Brain pericyte (primary cell): ENCODE measurements at places on chromosomes 4 and X.

DNA sequence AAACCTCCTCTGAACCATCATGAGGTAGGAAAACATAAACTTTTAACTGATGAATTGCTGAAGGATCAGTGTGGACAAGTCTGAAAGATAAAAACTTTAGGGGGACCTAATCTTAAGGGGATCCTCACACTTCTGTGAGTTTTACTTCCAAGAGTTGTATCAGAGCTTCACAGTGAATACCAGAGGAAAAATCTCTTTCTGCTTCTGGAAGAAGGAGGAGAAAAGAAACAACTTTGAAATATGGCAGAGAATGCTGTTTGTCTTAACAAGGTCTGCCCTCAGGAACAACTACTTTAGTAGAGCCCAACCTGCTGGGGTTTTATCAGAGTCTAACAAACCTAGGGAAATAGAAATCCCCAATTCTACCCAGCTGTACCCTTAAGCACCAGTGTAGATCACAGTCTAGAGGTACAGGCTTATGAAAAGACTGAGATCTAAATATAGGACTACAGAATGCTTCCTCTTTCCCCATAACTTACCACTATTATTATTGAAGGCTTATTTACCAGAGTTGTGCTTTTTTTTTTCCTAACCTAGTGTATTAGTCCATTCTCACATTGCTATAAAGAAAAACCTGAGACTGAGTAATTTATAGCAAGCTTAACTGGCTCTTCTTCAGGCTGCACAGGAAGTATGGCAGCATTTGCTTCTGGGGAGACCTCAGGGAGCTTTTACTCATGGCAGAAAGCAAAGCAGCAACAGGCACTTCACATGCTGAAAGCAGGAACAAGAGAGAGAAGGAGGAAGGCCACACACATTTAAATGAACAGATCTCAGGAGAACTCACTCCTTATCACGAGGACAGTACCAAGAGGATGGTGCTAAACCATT, 167.9 kb downstream of the CAMK2D start:
- DNase-seq = no peak

DNA sequence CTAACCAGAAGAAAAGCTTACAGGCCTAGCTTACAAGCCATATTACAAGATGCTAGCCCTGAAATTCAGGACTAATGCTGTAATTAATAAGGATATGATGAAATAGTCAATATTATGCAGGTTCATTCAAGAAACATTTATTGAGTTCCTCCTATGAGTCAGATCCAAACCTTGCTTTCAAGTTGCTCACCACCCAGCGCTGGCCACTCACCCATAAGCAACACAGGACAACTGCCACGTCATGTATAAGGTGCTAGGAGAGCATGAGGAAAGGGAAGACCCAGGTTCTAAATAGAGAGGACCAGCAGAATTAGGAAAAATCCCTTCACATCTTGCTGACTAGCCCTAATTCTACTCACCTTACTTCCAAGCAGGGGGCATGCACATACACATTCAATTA, 23.3 kb downstream of the MAML3 start:
- no peak for DNase-seq

GRCh38 chr4:8203817-8204216, 4.7 kb downstream of the SH3TC1 start:
- no peak for DNase-seq

DNA sequence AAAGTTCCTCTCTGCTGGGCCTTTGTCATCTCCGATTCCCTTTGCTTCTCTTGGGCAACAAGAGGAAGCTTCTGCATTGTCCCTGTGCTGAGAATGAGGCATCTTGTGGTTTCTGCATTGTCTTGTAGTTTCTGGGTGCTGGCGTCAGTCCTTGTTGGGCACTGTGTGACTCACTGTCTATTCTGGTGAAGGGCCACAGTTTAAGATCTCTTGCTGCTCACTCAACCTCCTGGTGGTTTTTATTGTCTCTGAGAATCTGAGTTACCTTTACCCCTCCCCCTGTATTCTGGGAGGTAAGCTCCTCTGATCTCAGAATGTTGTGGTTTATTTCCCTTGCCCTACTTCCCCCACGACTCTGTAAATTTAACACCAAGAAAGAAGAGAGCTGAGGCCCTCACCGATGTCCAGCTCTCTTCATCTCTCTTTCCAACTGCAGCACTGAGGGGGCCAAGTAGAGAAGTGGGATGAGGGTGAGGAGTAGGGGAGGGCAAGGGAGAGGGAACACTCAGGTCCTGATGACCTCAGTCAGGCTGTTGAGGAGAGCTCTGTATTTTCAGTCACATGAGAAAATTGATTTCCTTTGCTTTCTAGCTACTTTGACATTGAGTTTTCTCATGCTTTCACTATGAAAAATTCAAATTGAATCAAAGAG, 441.6 kb upstream of the PITX2 start:
- DNase-seq = no peak

DNA sequence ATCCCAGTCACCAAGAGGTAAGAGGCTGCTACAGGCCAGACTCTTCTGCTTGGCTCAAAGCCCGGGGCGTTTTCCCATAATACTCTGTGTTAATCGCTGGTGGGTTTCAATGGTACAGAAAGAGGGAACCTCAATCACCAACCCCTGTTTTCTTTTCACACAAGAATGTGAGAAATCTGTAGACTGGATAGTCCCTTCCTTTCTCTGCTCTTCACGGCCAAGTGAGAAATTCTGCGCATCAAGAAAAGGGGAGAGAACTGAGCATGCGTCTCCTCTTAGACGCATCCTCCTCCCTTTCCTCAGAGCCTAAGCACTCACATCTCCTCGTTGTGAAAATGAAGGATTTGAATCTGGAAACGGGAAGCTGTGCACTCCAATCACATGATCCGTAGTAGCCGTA, 64.7 kb downstream of the CLNK start:
- no peak for DNase-seq

DNA sequence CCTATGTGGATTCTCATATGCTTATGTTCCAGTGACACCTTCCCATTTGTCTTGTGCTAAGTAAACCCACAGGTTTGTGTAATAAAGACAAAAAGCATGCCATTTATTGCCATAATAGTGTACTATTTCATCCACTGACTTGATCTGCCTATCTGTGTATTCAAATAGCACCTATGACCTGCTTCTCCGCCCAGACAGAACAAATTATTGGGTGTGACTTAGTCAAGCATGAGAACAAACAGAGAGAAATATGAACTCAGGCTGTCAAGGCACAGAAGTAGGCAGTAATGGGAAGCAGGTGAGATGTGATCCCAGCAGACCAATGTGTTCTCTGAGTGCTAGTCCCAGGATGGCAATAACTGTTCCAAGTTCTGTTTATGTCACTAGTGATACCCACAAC, 25.4 kb downstream of the ELOVL6 start:
- no peak for DNase-seq

DNA sequence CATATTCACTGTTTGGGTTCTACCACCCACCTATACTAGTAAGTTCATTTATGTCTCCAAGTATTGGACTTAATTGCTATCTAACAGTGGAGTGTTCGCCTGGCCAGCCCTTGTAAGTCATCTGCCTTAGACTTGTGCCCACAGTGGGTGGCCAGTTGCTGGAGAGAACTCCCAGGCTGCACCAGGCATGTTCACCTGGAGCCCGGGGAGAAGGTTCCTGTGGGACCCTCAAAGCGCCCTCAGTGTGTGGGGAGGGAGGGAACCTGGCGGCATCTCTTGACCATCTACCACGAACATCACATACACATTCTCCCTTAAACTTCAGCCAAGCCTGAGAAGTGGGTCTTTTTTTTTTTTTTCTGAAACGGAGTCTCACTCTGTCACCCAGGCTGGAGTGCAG, 138.1 kb downstream of the CPZ start:
- no peak for DNase-seq

DNA sequence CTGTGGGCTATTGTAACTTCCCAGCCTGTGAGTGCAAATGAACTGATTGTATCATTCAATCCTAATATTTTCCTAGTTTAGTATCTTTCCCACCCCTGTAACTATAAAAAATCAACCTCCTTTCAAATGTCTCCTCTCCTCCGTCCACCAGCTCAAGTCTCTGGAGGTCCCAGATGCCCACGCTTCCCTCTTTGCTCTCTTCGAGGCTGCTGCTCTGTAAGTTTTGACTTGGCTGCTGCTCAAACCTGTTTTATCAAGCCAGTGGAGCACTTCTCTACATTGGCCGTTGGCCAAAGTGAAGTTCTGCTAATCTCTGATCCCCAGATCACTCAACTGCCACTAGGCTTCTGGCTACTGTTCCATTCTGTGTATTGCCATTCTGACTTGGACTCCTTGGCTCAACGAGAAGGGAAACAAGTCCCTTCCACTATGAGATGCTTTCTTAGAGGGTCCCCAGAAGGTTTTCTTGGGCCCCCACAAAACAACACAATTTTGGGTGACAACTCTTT, 60.7 kb upstream of the RAPGEF2 start:
- DNase-seq = no peak

DNA sequence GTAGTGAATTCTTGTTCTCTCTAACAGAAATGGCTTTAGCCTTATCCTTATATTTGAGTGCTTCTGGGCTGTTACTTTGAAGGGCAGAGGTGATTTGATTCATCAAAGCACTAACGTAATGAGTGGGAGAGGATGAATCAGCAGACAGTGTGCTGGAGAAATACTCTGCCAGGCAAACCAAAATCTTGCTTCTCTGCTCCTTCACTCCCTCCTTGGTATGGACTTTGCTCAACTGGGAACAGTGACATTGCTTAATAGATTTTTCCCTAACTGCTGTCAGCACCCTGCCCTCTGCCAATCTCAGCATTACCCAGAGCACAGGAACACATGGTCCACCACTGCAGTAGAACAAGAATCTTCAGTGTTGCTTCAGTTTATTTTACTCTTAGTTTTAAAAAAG, 56.0 kb downstream of the PDLIM5 start:
- DNase-seq = no peak

DNA sequence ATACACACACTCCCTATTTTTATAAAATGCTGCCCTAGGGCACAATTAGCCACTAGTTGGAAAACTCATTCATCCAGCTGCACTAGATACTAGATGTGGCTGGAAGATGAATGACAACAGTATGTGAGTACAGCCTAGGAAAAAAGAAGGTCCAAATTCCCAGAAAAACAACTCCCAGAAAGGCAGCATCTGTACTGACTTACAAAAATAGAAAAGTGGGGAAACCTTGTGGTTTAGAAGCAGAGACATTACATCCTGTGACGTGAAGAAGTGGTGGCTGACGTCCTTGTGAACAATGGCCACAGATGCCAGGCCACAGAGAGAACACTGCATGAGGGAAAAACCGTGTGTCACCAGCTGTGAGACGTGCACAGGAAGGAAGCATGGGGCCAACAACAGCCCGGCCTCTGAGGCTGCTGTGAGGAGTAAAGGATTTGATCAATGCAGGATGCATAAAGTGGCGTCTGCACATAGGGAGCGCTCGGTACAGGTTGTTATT, 81.2 kb downstream of the SPRY1 start:
- DNase-seq = no peak

DNA sequence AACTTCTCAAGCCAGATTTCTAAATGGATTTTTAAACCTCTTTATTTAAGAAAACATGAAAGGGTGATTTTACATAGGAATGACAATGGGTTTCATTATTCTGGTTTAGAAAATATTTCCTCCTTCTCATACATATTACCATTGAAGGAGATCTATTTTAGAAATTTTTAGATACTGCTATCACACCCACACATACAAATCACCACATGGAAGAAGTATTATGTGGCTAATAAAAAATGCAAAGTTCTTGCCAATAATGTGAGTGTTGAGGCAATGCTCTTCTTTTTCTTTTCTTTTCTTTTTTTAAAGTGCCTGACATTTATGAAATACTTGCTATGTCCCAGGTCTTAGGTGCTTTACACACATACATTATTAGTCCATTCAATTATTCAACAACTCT, 6.8 kb downstream of the STAP1 start:
- DNase-seq = no peak

DNA sequence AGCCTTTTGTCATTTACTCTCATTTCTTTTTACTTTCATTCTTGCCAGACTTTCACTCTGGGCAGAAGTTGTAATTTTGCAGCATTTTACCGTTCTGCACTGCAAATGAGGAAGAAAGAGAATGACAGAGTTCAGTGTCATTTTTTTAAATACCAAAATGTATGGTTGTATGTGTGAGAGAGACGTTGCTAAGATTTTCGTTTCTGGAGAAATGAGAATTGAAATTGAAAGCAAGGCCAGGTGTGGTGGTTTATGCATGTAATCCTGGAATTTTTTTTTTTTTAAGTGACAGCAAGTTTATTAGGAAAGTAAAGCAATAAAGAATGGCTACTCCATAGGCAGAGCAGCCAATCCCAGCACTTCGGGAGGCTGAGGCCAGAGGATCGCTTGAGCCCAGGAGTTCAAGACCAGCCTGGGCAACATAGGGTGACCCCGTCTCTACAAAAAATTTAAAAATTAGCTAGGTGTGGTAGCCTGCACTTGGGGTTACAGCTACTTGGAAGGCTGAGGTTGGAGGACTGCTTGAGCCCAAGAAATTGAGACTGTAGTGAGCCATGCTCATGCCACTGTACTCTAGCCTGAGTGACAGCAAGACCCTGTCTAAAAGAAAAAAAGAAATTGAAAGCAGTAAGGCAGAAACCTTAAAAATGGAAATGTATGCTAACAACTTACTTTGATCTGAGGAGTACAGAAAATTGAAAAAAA, 12.9 kb downstream of the DCK start:
- no peak for DNase-seq

GRCh38 chr4:182443070-182443469, 199.9 kb downstream of the TENM3 start:
- DNase-seq = no peak

GRCh38 chrX:147565237-147565636, 346.5 kb upstream of the FMR1 start:
- DNase-seq = no peak

GRCh38 chr4:132332932-132333723, 816.0 kb upstream of the PCDH10 start:
- no peak for DNase-seq

GRCh38 chr4:73589261-73589847, 30.9 kb downstream of the RASSF6 start:
- no peak for DNase-seq

- no peak for DNase-seq
Measured at GRCh38 chrX:107484002-107484726, 34.7 kb downstream of the FRMPD3 start.

DNA sequence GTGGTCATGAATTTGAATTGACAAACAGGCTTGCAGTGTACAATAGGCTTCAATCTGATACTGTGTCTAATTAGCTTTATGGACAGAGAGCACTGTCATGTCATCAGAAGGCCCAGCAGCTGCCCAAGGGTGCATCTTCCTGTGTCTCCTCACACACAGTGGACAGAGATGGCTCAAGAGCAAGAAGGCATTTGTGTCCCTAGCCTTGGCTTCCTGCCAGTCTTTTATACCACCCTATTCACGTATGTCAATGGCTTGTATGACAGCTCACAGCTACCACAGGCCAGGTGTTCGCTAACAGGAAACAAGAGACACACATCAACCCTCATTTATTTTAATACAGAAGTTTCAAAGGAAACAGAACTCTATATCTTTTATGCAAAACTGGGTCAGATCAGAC, 874.0 kb upstream of the AGA start:
- no peak for DNase-seq
